ENCODE measurements at places on chromosomes 12 and 14.

DNA sequence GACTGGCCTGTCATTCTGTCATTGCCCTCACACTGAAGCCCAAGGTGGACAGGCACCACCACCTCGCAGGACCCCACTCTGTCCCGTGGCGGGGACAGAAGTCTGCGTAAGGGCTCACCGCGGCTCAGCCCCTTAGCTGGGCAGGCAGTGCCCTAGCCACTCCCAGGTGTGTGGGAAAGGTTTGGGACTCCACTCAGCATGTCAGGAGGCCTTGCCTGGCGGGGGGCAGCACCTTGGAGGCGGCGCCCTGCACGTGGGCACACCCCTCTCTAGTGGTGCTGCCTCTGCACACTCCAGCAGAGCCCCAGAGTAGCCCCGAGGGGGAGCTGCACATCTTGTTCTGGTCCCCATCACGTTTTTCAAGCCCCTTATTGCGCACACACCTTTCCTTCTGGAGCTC, 35.6 kb downstream of the FIGNL2 start:
- no peak for DNase-seq

DNA sequence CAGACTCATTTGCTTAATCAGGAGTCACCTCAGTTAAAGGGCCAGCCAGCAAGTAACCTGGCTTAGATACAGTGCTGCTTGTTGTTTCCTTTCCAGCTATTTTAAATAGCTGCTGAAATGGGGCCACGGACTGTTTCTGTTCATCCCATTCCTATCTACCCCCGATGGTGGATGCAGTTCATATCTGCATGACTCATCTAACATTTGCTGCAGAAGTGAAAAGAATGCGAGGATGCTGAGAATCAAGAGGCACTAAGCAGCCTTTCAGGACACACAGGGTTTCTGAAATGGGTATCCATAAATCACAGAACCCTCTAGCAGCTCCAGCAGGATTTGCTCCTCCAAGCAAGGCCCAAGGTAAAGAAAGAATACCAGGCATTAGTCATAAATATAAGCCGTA, 60.2 kb upstream of the RTRAF start:
- DNase-seq, result peak; percentile 31

GRCh38 chr12:54126029-54126695, 62.6 kb downstream of the SMUG1 start:
- DNase-seq, result no peak

GRCh38 chr12:38515912-38516311, 199.3 kb downstream of the ALG10B start:
- no peak for DNase-seq

DNA sequence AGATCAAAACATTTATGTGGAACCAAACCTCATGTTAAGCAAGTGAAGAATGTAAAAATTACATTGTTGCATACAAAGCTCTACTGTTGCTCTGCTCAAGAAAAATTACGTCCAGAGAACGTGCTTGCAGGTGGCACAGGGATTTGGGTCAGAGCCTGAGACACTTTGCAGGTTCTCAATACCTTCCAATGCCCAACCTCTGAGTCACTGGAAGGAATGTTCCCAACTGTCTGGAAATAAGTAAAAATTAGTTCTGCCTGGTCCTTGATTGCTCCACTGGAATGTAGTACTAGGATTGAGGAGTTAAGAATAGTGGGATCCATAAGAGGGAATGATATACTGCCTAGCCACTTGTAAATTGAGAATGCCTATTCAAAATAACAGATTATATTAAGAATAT, 2.8 kb upstream of the IFNG start:
- DNase-seq, result no peak
